ENCODE measurements at places on chromosomes 6 and 20. TPM values are rescaled to one million over a fixed set of nuclear protein-coding genes. Genes with fewer than 3 reads are reported as not detected.

DNA sequence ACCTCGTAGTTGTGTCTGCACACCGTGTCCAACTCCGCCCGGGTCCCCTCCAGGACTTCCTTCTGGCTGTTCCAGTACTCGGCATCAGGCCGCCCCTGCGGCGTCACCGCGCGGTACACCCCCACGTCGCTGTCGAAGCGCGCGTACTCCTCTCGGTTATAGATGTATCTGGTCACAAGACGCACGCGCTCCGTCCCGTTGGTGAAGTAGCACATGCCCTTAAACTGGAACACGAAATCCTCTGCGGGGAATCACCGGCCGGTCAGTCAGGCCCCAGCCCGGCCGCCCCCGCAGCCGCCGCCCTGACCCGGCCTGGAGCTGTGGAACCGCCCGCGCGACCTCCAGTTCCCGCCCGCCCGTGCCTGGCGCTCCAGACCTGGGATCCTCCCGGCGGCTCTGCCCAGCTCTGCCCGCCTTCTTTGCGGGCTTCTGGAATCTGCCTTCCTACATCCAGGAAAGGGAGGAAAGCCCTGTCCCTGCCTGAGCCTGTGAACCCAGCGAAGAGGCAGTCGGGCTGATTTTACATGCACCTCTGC is 1.6 kb downstream of the HLA-DQB1 start:
- peak; percentile 79 for DNase-seq

PNPLA1 gene
- total RNA-seq, result 0.19 TPM

TRIM31 gene
- total RNA-seq, result 181 TPM

GRCh38 chr20:40493071-40493470 is 196.0 kb downstream of the MAFB start:
- DNase-seq, result peak; percentile 28

GRCh38 chr20:5148581-5148980 is 21.8 kb downstream of the CDS2 start:
- DNase-seq, result no peak

DNA sequence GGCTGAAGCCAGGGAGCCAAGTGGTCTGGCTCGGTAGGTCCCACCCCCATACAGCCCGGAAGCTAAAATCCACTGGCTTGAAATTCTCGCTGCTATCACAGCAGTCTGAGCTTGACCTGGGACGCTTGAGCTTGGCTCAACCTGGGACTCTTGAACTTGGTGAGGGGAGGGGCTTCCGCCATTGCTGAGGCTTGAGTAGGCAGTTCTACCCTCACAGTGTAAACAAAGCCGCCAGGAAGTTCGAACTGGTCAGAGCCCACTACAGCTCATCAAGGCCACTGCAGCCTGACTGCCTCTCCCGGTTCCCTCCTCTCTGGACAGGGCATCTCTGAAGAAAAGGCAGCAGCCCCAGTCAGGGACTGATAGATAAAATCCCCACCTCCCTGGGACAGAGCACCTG is 1337.7 kb downstream of the HACE1 start:
- no peak for DNase-seq

KCNK5 gene
- 62.4 TPM for total RNA-seq

GRCh38 chr6:74366634-74367033 is 670.6 kb downstream of the CD109 start:
- DNase-seq, result no peak

- peak; percentile 63 for DNase-seq
Observed at GRCh38 chr6:36028877-36029324, 1.3 kb downstream of the MAPK14 start.

HFE gene
- 24.9 TPM for total RNA-seq

DNA sequence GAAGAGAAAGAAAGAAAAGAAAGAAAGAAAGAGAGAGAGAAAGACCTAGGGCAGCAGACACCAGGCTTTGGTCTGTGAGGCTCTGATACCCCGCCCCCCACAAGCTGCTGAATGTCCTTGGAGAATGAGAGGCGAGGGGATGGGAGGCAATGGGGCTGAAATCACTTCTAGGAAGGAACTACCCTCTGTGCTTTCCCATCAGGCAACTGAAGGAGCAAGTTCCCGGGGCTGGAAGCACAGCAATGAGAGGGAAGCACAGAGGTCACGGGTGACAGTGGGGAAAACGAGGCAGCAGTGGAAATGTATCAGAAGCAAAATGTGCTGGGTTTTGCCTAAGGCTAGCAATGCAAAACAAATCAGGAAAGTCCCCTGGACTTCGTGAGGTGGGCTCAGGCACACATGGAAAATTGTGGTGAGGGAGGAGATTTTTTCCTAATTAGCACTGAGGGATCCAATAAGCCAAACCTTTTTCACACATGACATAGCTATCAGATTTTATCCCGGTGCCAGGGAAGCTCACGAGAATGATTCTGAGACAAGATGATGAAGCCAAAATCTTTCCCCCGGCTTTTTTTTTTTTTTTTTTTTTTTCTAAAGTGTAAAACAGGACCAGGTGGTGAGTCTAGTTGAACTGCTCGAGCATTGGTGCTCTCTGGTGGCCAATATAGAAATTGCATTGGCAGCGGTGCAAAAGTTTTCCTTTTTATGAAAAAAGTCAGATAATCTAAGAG is 16.8 kb upstream of the ARFGEF2 start:
- peak; percentile 75 for DNase-seq

TSHZ2 gene
- total RNA-seq, result not detected

GRCh38 chr20:32109392-32110172 is at the start of gene TM9SF4:
Gene TM9SF4 (plus strand): TSS chr20:32109714. CDS start chr20:32109741, 27 bp downstream.
- peak; percentile 97 for DNase-seq

MRAP2 gene
- 0.38 TPM for total RNA-seq

- DNase-seq, result no peak
Observed at GRCh38 chr20:51938559-51939258, 136.4 kb upstream of the SALL4 start.

DNA sequence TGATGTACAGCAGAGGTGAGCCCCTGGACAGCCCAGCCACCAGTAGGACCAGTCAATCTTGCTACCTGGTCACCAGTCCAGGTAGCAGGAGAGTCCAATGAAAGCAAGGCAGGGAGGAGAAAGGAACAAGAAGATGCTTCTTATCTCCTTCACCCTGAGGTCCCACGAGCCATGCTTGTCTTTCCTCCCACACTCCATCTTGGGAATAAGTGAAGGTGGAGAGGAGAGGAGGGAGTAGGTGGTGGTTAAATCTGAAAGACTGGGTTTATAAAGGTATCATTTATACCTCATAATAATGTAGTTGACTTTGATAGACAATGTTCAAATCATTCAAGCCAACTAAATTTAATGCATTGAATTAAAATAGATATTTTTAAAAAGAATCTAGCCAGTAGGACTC is 35.9 kb downstream of the LAMP5 start:
- DNase-seq, result no peak

- DNase-seq, result no peak
Observed at GRCh38 chr20:57788936-57789613, 79.3 kb upstream of the PMEPA1 start.

- no peak for DNase-seq
Observed at GRCh38 chr6:144153260-144153659, 2.9 kb downstream of the STX11 start.

GPR6 gene
- total RNA-seq, result not detected

EPB41L2 gene
- 332 TPM for total RNA-seq

DNA sequence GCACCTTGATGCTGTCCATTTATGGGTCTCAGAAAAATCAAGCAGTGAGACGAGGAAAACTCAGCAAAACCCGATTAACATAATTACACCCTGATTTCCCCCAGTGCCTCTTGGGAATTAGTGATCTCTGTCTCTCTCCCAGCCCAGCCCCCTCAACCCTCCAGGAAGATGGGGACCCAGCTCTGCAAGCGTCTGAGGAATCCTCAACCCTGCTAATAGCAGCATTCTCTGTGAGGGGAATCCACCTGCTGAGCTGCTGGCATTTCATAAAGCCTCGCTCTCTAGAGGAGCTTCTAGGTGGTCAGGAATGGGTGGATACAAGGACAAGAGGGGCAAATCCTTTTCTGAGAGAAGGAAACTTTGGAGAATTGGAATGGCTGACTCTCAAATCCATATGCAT is 13.9 kb downstream of the NR2E1 start:
- DNase-seq, result no peak

PRL gene
- total RNA-seq, result not detected

AGER gene
- 14.3 TPM for total RNA-seq

DNA sequence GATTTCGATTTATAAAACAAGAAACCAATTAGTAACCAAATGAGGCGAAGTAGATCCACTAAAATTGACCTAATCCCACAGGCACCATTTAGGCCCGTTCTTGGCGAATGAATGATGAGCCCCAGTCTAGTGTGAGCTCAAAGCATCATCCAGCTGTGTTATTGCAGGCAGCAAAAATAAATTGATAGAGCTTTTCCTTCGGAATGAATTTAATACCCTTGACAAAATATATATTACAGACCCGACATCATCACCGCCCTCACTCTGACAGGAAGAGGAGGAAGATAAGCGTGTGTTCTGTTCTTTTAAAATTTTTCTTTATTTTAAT is 7.8 kb downstream of the SIM1 start:
- DNase-seq, result no peak

GRCh38 chr6:37784585-37784967 is 35.0 kb upstream of the ZFAND3 start:
- no peak for DNase-seq

- no peak for DNase-seq
Observed at GRCh38 chr6:83231146-83231545, 38.0 kb downstream of the RWDD2A start.

DNA sequence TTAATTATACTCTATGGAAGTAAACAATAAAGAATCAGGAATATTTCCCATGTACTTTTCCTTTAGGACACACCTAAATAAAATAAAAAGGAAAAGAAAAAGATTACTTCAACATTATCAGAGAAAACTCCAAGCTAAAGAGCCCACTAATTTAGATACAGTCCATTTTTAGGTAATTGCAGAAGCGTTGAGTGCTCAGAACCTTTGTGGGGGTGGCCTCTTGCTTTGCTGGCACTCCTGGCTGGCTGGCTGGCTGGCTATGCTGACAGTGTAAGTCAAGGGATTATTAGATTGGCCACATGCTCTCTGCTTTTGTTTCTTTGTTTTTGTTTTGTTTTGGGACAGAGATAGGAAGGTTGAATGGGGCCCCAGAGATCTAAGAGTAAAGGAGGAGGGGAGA is at the start of gene GJE1:
TSS of gene GJE1 (plus strand) at position 301 of the 400 bp plus-strand sequence. CDS start 234 bp downstream, outside the sequence.
- no peak for DNase-seq

PSMB9 gene
- 120 TPM for total RNA-seq

DNA sequence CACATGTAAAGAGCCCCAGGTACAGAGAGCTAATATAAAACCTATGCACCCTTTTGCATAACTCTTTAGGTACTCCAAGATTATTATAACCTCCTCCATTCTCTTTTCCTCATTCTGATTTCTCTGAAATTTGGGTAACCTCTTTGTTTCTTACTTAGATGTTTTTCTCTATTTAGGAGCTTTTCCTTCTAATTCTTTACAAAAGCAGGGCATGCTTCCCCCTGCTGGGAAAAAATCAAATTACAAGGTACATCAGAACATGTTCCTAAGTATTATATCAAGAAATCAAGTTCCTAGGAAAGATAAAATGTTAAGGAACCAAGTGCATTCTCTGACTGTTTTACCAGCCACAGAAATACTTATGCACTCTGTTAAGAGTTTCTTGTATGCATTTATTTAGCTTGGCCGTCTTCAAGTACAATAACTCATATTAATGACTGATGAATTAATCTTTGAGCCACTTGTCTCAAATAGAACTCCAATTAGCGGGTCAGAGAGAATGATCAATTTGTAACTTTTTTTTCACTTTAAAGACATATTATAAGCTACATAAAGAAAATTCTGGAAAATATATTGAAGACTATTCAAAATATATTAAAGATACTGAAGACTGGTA is 2.1 kb downstream of the KHDRBS2 start:
- DNase-seq, result peak; percentile 4

- DNase-seq, result no peak
Observed at GRCh38 chr6:3276174-3277167, 17.7 kb downstream of the PSMG4 start.

DNA sequence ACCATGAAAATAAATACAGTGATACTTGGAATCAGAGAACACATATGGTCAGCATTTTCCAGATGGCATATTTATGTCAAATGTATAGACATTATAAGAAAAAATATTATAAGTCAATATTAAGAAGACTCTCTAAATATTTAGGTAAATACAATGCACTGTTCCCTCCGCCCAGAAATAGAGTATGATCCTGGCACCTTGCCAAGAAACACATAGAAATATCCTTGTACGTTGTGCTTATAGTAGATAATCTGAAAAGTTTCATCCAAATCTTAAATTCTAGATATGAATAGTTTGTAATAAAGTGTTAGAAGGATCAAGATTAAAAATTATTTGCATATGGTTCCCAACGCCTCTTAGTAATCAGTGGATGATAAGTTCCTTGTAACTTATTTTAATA is 645.8 kb upstream of the GJE1 start:
- DNase-seq, result no peak

GRCh38 chr6:106199998-106200397 is 113.9 kb downstream of the PRDM1 start:
- DNase-seq, result no peak

GRCh38 chr6:43127877-43128276 is 43.2 kb upstream of the SRF start:
- no peak for DNase-seq

DNA sequence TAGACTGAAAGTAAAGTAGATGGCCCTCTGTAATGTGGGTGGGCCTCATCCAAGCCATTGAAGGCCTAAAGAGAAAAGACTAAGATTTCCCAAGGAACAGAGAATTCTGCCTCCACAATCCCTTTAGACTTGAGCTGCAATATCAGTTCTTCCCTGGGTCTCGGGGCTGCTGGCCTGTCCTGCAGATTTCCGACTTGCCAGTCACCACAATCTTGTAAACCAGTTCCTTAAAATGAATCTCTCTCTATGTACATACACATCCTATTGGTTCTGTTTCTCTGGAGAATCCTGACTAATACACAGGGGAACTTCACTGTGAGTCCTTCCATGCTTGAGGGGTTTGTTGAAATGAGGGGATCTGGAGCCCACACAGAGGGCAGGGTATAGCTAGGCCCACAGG is 12.9 kb downstream of the CCDC170 start:
- DNase-seq, result no peak

TFAP2A gene
- total RNA-seq, result 77.0 TPM

- DNase-seq, result peak; percentile 60
Observed at GRCh38 chr6:154343473-154344308, 12.9 kb downstream of the IPCEF1 start.

DNA sequence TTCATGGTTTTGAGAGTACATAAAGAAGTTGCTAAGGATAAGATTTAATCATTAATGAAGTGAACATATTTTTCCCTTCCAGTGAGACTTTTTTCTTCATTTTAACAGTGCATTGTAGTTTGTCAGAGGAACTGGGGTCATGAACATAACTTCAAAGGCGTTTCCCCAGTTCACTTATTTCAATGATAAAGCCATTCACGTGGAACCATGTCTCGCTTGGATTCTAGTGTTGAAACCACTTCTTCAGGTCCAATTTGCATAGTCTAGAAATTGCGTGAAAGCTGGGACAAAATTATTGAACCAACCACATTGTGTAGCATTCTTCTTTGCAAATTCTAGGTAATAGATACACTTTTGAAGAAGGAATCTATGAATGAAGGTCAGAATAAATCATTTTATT is 197.0 kb downstream of the CLIC5 start:
- DNase-seq, result no peak

Data from Calu3 (cell line).